Spleen (tissue), 13 donors: ENCODE measurements at places on chromosomes 5 and 9.

DNA sequence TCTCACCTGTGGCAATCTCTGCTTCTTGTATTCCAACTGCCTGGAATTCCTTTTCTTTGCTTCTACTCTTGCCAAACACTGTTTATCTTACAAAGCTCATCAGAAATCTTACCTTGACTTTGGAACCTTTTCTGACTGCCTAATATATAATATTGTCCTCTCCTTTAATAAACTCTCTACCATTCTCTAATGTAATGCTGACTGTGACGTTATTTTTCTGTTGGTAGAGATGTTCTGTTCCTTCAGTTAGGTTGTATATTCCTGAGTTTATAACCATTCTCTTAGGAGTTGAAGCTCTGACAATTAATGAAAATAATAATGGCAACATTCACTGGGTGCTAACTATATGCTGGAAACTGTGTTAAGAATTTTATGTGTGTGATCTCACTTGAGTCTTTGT lies 188.8 kb upstream of the ATP10B start:
- no peak for DNase-seq

DNA sequence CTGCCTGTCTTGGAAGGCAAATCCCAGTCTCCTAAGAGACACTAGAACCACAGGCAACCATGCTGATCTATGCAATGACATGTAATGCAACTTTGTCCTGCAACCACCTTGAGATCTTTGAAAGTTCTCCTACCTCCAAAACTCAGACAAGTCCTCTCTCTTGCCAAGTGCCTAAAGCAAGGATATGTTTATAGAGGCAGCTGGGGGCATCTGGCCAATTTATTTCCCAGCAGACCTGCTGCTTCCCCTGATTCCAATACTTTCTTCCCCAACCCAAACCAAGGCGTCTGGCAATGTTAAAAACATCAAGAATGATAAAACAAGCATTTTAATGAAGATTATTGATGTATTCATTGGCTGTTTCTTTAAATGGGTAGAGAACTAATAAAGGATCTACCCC lies 138.4 kb downstream of the DOCK8 start:
- DNase-seq: no peak

- DNase-seq: no peak
Measured at GRCh38 chr5:157447201-157447637, 12.8 kb upstream of the NIPAL4 start.

GRCh38 chr5:14869233-14869632 lies 2.3 kb downstream of the ANKH start:
- DNase-seq: no peak

GRCh38 chr5:111126896-111127295 lies 34.7 kb downstream of the WDR36 start:
- DNase-seq: no peak

DNA sequence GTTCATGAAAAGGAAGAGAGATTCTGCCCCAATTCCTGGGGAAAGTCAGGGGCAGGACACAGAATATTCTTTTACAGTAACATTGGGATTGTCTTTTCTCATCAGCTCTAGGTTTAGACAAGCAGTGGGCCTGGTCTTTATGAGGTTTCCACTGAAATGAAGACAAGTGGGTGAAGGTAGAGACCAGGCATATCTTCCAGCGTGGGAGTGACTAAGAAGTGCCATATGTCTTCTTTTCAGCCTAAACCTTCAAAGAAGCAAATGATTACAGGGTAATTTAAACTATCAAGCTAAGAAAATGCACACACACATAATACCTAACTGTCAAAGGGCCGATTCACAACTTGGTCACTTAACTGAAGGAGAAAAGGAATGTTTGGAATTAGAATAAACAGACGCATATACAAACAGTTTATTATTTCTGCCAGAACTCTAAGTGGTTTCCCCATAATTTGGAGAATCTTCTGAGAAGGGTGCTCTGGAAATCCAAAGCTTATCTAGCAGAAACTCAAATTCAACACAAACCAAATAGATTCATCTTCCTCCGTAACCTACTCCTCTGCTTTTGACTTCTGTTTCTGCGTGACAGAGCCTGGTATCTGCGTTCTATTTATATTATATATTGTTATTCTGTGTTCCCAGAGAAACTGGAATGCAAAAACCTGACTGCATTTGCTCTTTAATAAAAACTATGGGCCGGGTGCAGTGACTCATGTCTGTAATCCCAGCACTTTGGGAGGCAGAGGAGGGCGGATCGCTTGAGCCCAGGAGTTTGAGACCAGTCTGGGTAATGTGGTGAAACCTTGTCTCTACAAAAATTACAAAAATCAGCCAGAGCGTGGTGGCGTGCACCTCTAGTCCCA lies 22.0 kb upstream of the TEK start:
- no peak for DNase-seq

DNA sequence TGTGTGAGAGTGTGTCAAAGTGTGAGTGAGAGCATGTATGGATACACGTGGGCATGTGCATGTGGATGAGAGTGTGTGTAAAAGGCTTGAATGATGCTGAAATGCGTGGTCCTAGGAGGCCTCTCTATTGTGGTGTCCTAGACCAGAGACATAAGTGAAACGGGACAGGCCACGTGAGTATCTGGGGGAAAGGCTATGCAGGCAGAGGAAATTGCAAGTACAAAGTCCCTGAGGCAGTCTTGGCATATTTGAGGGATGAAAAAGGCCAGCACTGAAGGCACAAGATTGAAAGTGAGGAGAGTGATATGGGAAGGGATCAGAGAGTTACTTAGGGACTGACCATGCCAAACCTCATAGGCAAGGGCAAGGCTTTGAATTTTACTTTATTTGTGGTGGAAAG lies 67.2 kb upstream of the CCDC152 start:
- no peak for DNase-seq

GRCh38 chr5:154351141-154351540 lies 94.7 kb upstream of the SAP30L start:
- no peak for DNase-seq

DNA sequence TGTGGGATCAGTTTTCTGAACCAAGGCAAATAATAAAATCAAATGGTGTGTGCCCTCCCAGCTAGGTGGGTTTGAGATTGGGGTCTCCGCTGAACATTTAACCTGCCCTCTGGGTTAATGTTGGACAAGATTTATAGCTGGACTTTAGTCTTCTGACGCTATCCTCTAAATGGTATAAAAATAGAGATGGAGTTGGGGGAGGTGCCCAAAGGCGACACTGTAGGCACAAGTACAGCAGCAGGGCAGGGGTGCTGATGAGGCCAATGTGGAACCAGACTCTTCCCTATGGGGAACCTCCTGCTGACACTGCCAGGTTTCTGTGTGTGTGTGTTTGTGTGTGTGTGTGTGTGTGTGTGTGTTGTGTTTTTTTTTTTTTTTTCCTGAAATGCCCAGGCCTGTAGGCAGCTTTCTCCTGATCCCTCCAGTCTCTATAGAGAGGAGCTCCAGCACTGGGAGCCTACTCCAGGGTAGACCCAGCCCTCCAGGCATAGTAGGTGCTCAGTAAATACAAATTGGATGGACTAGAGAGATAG lies 37.9 kb downstream of the PCDH1 start:
- peak; percentile 42 for DNase-seq

GRCh38 chr5:72895758-72896157 lies 60.1 kb upstream of the FCHO2 start:
- no peak for DNase-seq

GRCh38 chr5:5481206-5481605 lies 58.7 kb downstream of the ICE1 start:
- DNase-seq: no peak

DNA sequence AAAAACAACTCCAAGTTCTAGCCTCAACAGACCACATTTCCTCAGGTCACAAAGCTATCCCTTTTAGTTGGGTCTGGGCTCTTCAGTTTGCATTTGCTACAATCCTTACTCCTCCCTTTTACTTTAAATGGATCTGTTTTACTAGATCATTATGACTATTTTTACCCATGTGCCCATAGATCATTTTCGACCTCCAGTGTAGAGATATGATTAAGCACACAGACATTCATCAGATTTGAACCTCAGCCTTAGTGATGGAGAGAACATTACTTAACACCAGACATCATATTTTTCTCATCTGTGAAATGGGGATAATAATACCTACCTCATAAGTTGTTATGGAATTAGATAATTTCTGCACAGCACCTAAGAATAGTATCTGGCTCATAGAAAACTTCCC lies 141.9 kb downstream of the NPR3 start:
- no peak for DNase-seq

DNA sequence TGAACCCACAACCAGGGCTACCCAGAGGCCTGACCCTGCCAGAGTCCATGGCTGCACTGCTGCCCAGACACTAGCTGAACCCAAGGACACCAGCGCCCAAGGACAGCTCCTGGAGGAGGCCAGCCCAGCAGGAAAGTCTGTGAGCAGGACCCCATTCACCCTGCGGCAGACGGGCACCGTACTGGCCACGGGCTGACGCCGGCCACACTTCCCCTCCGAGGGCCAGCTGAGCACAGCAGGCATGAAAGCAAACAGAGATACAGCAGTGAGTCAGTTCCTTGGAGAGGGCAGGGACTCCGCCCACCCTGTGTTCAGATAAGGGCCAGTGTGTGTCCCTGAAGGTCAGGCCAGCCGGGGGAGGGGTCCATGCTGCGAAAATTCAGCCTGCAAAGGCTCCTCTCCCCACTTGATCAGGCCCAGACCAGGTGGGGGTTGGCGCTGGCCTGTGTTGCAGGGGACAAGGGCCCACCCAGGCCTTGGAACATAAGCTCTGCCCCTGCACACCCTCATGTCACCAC lies 3.2 kb downstream of the RNF208 start:
- DNase-seq: no peak

DNA sequence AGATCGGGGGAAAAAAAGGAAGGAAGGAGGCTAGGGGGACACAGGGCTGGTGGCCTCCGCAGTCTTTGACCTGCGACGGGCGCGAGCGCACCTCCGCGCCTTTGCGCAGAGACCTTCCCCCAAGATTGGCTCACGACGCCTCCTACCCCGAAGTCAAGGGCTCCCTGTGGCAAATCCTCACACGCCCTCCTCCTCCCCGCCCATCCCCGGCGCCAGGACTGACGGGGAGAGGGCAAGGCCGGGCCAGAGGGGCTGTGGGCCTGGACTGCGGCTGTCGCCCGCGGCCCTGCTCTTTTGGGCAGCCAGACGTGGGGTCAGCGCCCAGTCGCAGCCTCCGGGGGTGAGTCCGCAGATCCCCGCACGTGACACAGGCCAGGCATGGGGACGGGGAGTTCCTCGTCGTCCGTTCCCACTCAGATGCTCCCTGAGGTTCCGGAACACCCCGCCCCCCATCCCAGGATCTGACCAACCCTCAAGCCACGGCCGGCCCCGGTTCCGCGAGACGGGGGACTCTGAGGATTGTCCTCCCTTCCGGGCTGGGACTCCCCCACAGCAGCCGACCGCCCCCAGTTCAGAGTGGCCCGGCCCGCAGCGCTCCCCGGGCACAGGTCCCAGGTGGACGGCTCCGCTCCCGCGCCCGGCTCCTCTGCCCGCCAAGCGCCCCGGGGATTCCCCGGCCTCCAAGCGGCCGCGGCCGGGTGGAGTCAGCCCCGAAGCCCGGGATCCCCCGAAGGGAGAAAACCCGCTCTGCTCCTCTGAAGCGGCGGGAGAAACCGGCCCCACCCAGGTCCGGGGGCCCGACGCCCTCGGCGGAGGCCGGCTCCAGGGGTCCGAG lies 543 bp upstream of the ANKRD33B start:
- DNase-seq: peak; percentile 91

- no peak for DNase-seq
Measured at GRCh38 chr5:73365301-73365853, 83.2 kb downstream of the FOXD1 start.

GRCh38 chr5:38871790-38872551 lies 26.2 kb downstream of the OSMR start:
- DNase-seq: no peak

DNA sequence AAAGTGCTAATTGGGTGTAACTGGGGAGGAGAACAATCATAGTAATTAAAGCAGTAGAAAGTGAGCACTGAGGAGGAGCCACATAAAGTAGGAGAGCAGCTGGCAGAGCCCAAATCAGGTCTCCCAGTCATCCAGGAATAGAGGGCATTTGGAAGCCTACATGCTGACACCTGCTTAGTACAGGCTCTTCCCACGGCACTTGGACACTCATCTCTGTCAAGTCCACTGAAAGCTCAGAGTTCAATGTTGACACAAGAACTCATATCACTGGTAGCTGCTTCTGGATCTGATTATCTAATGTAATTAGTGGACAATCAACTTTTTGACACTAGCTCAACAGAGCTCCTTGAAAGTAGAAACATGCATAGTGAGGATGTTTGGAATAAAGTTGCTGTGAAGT lies 45.9 kb upstream of the PCSK1 start:
- DNase-seq: no peak

DNA sequence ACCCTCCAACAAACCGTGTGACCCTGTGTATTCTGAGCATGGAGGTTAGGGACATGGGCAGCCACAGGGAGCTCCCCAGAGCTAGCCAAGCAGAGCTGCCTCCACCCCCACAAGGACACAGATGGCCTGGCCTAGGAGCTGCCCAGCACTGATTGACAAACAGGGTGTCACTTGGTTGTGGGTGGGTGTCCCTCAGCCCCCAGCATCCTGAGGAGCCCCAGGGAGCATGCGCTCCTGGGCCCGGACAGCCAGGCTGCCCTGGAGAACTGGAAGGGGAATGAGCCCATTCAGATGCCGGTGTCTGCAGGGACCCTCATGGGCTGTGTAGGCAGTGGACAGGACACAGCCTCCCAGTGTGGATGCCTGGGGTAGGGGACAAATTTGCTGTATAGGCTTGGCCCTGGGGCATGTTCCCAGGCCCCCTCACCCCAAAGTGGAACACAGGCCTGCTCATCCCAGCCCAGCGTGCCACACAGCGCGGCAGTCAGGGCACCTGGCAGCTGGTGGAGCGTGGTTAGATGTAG lies 124.8 kb upstream of the LMX1B start:
- DNase-seq: peak; percentile 69

GRCh38 chr9:2231101-2231500 lies 216.0 kb downstream of the SMARCA2 start:
- DNase-seq: no peak

- no peak for DNase-seq
Measured at GRCh38 chr5:171830686-171831085, 45.1 kb downstream of the SMIM23 start.

DNA sequence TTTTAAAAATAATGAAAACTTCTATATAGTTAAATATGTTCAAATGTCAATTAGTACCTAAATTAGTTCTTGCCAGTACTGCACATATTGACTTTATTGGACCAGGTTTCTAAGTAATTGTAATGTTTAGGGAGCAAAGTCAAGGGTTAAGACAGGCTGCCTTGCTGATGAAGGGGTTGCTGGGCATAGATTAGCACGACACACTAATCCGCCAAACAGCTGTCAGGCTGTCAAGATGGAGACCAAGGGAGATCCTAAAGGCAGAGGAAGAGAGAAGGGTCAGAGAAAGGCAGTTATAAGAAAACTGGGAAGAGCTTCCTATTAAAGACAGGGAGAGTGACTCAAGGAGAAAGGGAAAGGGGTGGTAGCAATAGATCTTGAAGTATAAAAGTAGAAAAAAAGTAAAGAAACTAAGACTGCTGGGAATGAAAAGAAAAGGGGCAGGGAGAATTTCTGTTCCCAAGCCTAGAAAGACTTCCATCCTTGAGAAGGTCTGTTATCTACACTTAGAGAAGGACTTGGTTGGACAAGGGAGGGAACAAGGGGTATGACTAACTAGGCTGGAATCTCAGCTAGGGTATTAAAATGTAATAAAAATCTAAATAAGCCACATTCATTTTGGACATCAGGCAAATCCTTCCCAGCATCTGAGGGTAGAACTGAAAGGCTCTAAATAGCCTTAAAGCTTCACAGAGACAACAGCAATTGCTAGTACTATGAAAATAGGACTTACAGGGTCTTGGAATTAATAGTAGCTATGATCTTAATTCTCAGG lies 188.7 kb downstream of the FBXL17 start:
- no peak for DNase-seq
